DMS79 treated with DMSO at 0.1 percent for 48 hours (cell line): ENCODE measurements at places on chromosomes 11 and 22.
A peak's percentile ranks its signal among the peaks of the same experiment; 100 is the strongest.

DNA sequence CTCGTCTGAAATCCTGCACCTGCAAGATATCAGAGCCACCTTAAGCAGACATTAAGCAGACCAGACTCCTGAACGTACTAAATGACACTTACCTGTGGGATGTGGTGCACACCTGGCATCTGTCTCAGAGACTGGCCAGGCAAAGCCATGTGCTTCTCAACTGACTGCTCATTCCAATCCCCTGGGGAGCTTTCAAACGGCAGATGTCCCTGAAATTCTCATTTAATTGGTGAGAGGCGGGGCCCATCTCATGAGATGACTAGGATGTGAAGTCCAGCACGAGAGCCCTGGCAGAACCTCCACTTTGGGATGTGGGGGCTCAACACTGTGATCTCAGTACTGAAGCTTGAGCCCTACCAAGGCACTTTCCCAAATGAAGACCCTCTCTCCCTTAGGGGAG lies 84.9 kb upstream of the HMGXB4 start:
- peak; percentile 4 for DNase-seq

- no peak for DNase-seq
Observed at GRCh38 chr11:105670811-105671210, 60.9 kb downstream of the GRIA4 start.

GRCh38 chr11:11770296-11770695 lies 71.5 kb upstream of the USP47 start:
- DNase-seq, result no peak

- DNase-seq, result no peak
Observed at GRCh38 chr22:41469218-41469851, 418 bp downstream of the ACO2 start.

DNA sequence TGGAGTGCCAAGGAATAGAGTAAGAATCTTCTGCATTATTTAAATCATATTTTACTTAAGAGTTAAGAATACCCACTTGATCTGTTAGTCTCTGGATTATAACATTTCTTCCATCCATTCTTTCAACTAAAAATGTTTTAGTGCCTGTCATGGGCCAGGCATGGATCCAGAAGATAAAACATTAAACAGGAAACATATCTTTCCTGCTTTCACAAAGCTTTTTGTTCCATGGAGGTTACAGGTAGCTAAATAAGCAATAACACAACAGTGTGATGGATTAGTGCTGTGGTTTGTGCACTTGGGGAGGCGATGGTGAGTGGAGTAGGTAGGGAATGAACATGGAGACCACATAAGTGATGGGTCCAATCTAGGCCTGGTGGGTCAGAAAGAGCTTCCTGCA lies 258.5 kb downstream of the DDX10 start:
- no peak for DNase-seq

GRCh38 chr11:62830904-62831519 lies 839 bp downstream of the STX5 start:
- DNase-seq, result no peak

- DNase-seq, result no peak
Observed at GRCh38 chr11:78347956-78348355, 69.7 kb downstream of the GAB2 start.

- peak; percentile 35 for DNase-seq
Observed at GRCh38 chr11:67054836-67055523, 1.7 kb upstream of the RHOD start.

GRCh38 chr11:119605137-119605665 lies 123.8 kb downstream of the NECTIN1 start:
- no peak for DNase-seq

- DNase-seq, result no peak
Observed at GRCh38 chr11:5229796-5230195, 2.9 kb upstream of the HBB start.

DNA sequence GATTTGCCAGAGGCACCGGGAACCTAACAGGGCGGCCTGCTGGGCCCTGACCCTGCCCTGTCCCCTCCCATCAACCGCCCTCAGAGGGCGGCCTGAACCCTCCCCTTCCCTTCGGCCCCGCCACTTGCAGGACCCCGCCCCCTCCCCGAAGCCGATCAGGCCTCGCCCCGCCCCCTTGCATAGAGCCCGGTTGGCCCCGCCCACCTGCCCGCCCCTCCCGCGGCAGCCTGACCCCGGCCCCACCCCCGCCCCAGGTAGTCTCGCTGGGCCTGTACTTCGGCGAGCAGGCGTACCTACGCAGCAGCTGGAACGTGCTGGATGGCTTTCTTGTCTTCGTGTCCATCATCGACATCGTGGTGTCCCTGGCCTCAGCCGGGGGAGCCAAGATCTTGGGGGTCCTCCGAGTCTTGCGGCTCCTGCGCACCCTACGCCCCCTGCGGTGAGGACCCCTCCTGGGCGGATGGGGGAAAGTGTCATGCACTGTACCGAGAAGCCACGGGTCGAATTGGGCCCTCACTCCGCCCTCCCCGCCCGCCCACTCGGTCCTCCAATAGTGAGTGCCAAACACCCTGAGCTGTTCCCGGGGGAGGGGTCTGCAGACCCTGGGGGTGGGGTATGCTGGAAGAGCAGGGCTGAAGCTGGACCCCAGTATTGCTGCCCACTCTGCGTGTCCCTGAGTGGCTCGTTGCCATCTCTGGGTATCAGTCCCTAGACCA lies 94.1 kb downstream of the CACNA1I start:
- no peak for DNase-seq

GRCh38 chr11:126090452-126090851 lies 27.8 kb upstream of the CDON start:
- DNase-seq, result peak; percentile 59

DNA sequence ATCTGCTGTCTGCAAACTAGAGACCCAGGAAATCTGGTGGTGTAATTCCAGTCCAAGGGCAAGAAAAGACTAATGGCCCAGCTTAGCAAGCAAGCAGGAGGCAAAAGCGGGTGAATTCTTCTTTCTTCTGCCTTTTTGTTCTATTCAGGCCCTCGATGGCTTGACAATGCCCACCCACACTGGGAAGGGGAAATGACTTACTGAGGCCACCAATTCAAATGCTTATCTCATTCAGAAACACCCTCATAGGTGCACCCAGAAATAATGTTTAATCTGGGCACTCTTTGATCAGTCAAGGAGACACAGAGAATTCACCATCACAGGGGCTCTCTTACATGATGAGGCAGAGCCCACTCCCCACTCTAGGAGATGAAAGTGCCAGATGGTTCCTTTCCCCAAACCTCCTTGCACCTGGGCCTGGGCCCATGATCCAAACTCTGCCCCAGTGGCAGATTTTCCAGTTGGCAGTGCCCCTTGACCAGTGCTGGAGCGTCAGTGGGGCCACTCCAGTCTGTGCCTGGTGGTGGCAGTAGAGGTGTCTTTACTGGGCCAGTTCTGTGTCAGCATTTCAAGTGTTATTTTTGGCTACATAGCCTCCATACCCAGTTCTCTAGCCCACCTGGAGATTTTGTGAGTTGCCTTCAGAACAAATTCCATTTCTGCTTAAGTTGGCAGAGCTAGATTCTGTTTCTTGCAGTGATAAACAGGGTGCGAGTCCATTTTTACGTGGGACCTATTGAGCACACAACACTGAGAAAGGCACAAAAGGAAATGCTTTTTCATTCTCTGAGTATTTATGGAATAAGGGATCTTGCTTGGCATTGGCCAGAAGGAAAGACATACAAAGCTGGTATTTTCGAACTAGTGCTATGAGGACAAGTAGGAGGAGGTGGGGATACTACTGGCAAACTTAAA lies 7.5 kb downstream of the ELMOD1 start:
- no peak for DNase-seq

DNA sequence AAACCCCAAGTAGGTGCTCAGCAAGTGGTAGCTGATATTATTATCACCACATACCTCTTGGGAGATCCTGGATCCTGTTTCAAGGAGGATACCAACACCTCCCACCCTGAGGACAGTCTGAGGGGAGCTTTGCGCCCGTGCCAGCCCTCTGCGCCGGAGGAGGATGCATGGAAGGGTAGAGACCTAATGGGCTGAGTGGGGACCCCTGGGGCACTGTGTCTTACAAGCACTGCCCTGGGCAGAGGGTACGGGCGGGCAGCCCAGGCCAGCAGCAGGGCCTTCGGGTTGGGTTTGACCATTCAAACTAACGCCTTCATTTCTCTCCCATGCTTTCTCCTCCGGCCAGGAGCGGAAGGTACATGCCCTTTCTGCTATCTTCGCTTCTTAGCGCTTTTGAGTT lies 26.3 kb downstream of the MYBPC3 start:
- no peak for DNase-seq

DNA sequence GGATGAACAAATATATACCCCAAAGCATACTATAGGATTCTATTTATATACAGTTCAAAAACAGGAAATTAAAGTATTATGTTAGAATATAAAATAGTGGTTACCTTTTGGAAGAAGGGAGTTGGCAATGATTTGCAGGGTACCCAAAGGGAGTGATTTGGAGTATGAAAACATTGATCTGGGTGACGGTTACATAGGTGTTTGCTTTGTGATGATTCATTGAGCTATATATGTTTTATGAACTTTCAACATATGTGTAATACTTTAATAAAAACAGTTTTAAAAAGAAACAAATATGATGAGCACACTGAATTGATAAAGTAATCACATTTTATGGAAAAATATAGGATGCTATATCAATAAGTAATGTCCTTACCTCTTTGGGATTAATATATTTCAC lies 36.0 kb downstream of the C11orf65 start:
- no peak for DNase-seq

DNA sequence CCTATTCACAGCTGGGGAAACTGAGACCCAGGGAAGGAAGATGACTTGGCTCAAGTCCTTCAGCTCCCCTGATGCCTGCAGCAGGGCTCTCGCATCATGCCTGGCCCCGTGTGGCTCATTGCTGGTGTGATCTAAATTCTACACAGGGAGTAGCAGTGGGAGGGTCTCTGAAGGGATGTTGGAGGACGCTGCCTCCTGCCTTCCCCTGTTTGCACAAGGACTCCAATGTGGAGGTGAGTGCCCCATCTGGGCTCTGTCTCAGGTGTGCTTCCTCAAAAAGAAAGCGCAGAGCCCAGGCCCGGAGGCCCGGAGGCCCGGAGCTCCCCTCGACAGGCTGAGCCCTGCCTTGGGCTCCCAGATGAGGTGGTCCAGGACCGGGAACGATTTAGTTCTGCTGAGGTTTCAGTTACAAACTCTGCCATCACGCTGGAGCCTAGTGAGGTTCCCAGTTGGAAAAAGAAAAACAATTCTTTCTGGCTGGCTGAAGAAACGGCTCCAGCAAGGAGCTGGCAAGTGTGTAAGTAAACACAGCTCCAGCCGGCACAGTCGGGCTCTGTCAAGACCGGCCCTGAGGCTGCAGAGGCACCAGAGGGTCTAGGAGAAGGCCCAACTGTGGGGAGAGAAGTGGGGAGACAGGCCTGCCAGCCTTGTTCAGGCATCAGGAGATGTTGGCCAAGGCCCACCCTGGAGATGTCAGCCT lies 49.8 kb downstream of the NAT10 start:
- peak; percentile 81 for DNase-seq

- DNase-seq, result no peak
Observed at GRCh38 chr11:123434911-123435310, 4.8 kb downstream of the GRAMD1B start.

DNA sequence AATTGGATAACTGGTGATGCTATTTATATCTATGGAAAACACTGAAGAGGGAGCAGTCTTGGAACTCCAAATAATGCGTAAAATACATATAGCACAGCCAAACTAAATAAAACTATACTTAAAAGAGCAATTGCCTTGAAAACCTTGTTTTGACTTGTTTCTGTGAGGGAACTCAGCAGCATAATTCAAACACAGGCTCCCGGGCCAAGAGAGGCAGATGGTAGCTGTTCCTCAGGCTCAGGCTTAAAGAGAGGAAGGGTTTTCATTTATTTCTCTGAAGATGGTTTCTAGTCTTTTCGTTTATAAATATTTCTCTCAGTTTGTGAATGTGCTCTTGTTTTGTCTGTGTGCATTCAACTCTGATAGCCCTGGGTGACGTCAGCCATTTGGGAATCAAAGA lies 82.4 kb downstream of the FANCF start:
- no peak for DNase-seq

DNA sequence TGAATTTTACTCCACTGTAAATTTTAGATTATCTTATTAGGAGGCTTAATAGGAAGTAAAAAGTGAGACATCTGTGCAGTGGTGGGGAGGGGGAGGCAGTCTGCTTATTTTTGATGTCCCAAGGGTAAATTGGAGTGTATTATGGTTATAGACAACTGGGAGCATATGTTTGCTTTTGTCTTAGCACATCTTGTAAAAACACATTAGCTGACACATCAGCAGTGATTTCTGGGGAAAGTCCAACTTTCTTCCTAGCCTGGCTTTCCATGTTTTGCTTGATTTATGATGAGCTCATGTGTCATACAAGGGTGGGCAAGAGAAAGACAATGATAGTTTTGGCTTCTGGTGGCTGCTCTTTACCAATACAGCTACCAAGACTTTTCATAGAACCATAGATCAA lies 4.0 kb downstream of the ANO3 start:
- no peak for DNase-seq

DNA sequence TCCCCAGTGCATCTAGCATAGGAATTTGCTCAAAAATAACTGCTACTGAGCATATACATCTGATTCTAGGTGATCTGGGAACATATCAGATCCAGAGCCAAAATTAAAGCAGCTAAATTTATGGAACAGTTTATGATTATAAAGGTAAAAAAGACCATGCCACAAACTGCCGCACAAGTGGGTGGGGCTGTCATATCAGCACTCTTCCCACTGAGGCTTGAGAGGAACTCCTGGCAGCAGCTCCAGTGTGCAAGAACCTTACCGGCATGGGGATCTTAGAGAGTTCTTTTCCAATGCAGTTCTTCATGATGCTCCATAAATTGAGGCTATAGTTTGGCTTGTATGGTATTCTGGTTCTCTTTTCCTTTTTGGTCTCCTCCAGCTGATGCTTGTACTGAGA lies 15.3 kb downstream of the OSBP start:
- DNase-seq, result no peak

- DNase-seq, result no peak
Observed at GRCh38 chr11:95108159-95108611, 18.5 kb downstream of the ENDOD1 start.

DNA sequence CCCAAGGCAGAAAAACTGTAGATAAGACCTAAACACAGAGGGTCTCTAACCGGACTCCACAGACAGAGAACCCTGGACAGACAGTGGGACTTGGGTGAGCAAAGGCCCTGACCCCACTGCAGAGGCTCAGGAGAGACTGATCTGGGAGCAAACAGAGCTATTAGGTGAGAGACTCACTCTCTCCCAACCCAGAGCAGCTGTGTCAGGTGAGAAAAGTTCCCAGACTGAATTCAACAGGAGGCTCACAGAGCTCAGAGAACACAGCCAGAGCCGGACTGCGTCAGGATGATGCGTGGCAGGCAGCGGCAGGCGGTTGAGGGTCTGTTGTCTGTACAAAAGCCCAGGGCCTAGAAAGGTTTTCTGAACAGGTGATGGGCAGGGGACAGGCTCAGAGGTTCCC lies 5.5 kb downstream of the RFPL2 start:
- DNase-seq, result no peak
